ENCODE measurements at places on chromosomes 3 and 15.

DNA sequence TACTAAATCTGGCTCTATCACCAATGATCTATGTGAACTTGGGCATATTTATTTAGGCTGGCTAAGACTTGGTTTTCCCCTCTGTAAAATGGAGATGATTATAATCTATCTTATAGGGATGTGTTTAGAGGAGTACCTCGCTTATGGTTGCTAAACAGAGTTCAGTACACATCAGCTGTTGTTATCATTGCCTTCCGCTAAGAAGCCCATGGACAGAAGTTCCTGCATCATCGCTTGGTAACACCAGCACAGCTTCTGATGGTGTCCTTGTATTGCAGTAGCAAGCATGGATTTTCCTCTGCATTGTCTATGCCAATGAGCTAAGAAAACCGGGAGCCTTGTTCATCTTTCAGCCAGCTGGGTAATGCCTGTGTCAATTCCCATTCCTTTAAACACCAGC is 73.1 kb upstream of the LRTM1 start:
- no peak for DNase-seq

DNA sequence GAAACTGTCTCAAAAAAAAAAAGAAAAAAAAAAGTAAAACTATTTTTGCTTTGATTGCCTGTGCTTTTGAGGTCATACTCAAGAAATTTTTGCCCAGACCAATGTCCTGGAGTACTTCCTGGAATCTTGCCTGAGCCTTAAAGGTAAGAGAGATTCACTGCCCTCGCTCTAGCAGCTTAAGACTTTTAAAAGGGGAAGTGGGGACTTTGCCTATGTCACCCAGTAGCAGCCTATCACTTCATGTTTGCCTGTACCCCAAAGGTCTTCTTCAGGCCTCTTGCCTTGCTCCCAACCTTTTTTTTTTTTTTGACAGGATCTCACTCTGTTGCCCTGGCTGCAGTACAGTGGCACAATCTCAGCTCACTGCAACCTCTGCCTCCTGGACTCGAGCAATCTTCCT is 18.9 kb upstream of the GOLGB1 start:
- no peak for DNase-seq

DNA sequence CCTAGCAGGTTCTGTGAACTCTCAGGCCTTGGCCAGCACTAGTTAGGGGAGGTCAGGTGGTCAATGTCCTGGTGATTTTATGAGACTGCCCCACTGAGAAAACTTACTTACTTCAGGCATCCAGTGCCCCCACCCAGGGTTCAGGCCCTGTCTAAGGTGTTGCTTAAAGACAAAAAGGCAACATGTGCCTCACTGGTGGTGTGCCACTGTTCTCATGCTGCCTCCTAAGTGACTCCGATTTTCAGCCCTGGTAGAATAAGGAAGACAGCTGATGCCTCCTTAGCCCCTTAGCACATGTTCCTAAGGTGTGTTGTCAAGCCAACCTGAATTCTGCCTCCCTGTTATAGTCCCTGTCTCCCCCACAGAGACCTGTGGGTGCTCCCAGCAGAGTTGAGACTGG is 5.3 kb downstream of the RBM15B start:
- no peak for DNase-seq

DNA sequence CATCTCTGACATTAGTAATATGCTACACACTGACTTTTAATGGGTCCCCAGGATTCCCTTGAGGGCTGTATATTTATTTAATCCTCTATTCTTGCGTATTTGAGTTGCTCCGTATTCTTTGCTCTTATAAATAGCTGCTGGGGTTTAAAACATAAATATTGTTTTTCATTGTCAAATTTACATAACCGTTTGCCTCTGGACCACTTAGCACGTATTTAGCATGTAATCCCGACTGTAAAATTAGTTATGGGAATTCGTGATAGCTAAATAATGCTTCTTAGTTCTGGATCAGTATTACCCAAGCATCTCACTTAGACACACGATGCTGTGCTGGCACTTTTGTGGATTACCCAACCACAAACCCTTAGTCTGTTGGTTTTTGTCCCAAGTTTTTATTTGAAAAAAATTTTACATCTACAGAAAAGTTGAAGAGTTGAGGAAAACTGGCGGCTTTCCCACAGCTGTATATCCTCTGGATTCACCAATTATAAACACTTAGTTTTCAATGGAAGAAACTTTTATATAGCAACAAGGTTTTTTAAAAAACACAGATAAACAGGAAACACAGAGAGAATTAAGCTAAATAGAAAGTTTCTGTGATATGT is 296.8 kb upstream of the TPM1 start:
- no peak for DNase-seq

DNA sequence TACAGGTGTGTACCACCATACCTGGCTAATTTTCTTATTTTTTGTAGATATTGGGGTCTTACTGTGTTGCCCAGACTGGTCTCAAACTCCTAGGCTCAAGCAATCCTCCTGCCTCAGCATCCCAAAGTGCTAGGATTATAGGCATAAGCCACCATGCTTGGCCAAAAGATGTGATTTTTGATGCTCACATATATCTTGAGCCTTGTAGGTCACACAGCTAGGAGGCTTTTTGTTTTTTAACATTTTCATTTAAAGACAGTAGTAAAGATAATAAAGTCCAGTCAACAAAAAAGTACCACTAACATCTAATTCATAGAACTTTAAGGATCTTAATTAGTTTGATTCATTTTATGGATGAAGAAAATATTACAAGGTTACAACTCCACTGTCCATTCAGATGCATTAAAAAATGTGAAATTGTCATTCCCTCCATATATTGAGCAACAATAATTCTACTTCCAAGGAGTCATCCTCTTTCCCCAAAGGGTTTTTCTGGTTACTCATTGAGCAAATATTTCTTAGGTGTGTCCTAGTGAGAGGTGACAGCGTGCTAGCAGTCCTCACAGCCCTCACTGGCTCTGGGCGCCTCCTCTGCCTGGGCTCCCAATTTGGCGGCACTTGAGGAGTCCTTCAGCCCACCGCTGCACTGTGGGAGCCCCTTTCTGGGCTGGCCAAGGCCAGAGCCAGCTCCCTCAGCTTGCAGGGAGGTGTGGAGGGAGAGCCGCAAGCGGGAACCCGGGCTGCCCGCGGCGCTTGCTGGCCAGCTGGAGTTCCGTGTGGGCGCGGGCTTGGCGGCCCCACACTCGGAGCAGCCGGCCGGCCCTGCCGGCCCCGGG is 8.3 kb upstream of the TASOR start:
- DNase-seq, result no peak

DNA sequence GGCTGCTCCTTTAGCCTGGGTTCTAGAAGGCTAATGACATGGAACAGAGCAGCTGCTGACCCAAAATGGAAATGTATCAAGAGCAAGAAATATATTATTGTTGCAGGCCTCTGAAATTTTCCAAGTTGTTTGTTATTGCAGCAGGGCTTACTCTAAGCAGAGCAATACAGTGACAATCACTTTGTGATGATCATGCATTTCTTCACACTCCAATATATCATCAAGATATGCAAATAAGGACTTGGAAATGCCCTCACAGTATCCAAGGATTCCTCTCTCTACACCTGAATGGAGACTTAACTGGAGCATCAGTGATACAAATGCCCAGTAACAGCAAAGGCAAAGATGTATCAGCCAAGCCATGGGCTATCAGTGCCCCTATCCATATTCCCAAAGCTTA is 89.6 kb downstream of the PDZRN3 start:
- DNase-seq, result no peak

DNA sequence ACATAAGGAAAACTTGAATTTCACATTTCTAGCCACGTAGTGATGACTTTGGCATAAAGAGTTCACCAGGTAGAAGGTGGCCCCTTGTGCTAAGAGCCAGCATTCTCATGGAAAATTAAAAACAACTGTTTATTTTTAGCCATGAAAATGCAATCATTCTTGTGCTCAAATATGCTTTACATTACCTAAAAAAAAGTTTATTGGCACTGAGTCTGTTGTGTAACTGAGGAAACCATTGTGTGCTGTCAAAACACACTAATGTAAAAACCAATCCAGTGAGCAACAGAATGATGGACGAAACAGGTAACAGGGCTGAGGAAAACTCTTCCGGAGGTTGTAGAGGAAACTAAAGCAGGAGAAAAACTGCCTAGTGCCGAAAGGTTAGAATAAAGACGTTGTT is 287.0 kb upstream of the TMC3 start:
- DNase-seq, result no peak

- DNase-seq, result no peak
Measured at GRCh38 chr3:87200060-87200647, 27.0 kb upstream of the CHMP2B start.

DNA sequence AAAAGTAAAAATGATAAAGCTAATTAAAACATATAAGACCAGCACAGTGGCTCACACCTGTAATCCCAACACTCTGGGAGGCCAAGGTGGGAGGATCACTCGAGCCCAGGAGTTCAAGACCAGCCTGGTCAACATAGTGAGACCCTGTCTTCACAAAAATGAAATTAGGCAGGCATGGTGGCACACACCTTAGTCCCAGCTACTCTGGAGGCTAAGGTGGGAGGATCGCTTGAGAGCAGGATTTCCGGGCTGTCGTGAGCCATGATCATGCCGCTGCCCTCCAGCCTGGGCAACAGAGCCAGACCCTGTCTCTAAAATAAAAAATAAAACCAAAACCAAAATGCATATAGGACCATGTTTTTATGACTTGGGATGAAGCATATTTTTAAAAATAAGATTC is 4.8 kb upstream of the PRSS50 start:
- DNase-seq, result no peak

- DNase-seq, result no peak
Measured at GRCh38 chr3:121757087-121757811, 7.7 kb upstream of the GOLGB1 start.

DNA sequence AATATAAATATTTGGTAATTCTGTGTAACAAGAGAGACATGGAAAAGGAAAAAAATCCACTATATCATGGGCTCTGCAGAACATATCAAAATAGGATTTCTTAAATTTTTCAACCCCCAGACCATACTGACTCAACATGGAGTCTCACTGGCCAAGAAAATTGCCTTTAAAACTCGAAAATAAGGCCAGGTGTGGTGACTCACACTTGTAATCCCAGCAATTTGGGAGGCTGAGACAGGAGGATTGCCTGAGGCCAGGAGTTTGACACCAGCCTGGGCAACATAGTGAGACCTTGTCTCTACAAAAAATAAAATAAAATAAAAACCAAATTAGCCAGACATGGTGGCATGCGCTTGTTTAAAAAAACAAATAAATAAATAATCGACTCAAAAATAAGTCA is 294.4 kb upstream of the TPRG1 start:
- no peak for DNase-seq

DNA sequence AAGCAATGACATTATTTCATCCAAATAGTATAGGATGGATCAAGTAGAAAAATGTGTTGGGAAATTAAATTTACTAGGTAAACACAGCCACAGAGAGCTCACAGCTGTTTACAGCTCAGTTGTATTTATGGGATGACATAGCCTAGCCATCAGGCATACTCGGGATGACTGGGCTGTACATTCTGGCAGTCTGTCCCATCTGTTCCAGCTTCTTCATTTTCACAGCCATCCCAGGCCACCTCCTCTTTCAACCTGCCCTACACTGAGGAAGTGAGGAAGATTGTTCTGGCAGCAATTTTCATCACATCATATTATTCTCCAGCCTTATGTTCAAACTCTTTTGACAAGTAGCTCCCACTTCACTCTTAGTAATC is 98.4 kb upstream of the PFN2 start:
- no peak for DNase-seq

DNA sequence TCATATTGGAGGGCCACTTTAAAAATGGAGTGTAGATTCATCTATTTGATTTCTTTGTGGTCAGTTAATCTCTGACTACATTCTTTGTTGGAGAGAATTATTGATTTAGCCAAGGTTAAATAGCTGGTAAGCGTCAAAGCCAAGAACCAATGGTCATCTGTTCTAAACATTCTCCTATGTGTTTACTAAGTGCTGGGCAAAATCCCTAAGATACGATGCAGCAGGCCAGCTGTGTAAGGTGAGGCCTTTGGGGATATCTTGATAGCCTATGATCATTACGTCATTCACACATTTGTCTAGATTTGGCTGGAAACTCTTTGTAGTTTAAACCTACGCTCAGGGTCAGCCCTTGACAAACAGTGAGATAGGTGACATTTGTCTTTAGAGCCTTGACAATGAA is 236.2 kb downstream of the NR1D2 start:
- DNase-seq, result no peak

GRCh38 chr3:129439226-129439816 is 427 bp downstream of the MBD4 start:
- peak; percentile 45 for DNase-seq

DNA sequence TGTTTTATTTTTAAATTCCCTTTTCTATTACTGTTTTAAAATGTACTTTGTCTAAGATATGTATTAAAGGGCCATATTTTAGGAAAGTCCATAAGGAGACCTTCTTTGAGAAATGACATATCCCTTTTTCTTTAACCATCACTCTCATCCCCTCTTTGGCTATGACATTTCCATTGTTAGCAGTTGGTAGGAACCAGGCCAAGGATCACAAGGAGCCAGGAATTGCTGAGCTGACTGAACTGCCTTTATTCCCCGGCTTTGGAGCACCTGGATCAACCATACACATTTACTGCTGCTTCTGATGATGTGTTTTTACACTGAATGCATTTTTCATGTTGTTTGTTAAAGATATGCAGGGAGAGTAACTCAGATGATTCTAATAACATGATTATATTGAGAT is 79.7 kb downstream of the HHLA2 start:
- no peak for DNase-seq

DNA sequence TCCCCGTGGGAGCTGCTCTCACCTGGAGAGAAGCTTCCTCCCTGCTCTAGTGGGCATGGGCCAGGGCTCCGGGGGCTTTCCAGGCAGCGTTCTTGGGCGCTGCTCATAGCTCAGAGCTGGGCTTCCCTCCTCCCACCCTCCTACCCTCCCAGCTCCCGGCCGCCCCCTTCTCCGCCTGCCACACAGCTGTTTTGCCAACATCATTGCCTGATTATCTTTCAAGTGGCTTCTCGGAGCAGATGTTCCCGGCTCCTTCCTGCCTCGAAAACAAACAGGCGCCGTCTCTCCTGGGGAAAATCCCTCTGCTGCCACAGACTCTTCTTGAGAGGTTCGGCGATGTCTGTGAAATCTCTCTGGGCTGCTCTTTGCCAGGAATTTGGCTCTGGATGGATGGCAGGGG is 195.6 kb downstream of the RPLP1 start:
- no peak for DNase-seq

DNA sequence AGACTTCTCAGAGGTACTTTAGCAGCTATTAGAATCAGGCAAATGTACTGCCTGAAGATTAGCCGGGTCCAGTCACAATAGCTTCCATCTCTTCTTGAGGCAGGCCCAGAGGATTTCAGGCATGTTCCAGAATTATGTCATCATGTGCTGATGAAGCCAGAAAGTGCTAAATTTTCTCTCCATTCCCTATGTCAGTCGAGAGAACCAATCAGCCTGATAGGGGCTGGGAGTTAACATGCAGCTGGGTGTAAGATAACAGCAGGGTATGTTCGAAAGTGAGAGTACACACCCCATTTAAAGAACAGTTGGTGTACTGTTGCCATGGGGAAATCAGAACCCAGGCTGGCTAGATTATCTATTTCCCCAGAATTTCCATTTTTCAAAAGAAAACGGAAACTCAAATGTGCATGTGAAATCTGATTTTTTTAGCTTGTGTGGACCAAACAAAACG is 48.7 kb downstream of the MYH15 start:
- peak; percentile 4 for DNase-seq

Data from hematopoietic multipotent progenitor cell treated with erythropoietin and hydrocortisone succinate and interleukin-3 and kit ligand, for 15 days (in vitro differentiated cells).